SK-N-SH (cell line): ENCODE measurements at places on chromosomes 5 and 9.

GRCh38 chr5:42806701-42807262 is 4.9 kb downstream of the SELENOP start:
- no peak for DNase-seq

GRCh38 chr5:42005561-42006153 is 80.6 kb downstream of the FBXO4 start:
- peak; percentile 23 for DNase-seq

DNA sequence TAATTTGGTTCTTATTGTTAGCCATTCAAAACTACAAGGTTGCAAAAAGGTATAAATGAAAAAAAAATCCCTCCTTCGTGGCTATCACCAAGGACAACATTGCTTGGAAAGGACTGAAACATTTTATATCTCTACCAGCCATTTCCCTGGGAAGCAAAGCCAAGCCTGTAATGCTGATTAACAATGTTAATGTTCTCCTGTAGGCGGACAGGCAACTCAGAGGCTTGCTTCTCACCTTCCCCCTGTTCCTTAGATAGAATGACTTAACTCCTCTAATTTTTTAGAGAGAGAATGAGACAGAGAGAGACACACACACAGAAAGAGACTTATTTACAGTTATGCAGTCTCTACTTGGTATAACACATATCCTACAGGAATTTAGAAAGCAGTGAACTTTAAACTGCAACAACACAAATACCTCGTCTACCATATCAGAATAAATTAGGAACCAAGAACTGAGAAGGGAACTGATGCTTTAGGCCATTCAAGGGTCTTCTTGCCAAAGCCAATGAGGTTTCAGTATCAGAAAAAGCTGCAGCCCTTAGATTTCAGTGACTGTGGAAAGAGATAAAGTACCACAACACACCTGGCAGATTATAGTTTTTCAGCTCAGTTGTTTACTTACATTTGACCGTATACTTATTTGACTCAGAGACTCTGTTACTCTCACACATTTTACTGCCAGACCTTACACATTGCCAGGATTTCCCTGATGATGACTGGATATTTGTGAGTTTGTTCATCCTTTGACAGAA is 20.9 kb upstream of the MAN2A1 start:
- DNase-seq: no peak

GRCh38 chr9:26723486-26723885 is 169.1 kb downstream of the CAAP1 start:
- DNase-seq: no peak

- no peak for DNase-seq
Observed at GRCh38 chr9:98786750-98787510, 9.4 kb downstream of the ANKS6 start.

DNA sequence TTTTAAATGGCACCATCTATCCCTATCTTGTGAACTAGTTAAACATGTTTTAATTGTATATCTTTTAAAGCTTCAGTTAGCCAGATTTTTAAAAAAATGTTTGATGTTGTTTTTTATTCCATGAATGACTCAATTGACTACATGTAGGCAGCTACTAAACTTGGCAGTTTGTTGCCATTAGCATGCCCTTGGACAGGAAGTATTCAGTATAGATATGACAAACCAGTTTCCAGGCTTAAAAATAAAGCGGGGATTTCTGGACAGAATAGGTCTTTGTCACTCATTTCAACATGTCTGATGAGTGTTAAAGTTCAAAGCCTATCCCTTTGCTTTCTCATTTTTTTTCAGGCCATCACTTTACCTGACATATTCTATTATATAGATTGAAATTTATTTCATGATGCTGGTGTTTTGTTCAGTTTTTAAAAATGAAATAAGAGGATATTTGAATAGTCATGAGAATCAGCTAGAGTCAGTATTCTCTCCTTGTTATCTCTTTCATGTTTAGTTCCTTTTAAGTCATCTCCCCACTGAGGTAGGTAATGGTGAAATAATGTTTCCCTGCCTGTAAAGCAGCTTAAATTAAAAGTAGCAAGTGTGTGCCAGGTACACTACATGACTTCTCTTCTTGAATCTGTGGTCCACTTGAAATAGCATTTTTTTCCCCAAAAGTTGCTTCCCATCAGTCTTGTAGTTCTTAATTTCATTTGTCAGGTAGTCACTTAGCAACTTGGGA is 11.9 kb downstream of the TNFAIP8 start:
- DNase-seq: no peak

DNA sequence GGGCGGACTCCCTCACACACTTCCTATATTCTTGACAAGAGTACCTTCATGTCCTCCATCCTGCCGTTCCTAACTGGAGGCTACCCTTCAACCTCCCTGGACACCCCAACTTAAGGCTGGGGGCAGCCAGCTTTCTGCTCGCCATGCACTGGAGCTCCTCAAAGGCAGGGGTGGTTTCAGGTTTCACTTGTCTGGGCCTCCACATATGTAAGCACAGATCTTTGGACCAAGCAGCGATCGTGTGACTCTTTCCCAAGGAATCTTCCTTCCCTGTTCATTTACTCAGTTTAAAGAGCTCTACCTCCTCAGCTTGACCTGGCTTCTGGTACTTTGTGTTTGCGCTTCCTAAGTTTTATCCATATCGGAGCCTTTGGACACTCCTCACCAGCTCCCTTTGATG is 34.2 kb upstream of the TRPC7 start:
- DNase-seq: no peak

DNA sequence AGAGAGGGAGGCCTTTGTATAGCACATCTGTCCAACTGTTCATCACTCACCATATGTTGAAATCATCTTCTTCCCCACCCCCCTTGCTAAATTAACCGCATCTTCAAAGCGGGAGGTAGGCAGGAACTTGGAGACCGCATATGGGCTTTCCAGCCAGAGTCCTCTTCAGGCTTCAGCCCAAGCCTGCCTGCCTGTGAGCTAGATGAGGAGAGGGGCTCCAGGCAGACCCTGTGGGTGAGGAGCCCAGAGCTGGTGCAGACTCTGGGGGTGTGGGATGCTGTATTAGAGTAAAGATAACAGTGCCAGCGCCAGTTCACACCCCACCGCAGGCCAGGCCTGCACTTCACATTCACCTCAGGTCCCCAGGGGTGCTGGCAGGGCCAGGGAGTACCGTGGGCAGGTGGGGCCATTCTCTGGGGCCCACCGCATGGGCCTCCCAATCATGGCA is 16.2 kb downstream of the PRRC2B start:
- no peak for DNase-seq

DNA sequence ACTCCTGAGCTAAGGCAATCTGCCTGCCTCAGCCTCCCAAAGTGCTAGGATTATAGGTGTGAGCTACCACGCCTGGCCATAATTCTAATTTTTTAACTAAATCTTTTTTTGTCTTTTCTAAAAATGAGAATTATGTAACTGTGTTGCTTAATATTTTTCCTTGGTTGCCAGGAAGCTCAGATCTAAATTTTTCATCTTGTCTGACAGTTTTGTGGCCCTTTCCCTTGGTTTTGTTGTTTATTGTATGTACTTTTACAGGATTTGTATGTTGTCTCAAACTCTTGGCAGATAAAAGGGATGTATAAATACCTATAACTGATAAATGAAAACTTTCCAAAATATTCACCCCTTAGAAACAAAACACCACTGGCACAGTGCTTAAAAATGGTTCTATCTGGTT is 88.2 kb upstream of the KLF9 start:
- no peak for DNase-seq

DNA sequence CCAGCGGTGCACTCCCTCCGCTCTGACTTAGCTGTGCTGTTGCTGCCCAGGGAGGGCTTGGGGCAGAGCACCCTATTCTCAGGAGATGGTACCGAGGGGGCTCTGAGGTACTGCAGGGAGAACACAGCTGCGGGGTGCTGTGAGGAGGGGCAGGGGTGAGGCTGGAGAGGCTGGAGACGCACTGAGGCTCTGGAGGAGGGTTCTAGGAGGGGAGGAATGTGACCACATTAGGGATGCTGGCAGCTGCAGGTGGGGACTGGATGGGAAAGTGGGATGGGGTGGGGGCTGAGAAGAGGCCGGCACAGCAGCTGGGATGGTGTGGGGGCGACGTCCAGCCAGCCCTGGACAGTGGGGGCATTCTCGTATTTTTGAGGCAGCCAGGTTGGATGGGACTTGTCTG is 20.9 kb downstream of the NCS1 start:
- DNase-seq: no peak

GRCh38 chr5:35146406-35146805 is 83.9 kb downstream of the PRLR start:
- DNase-seq: no peak

- DNase-seq: no peak
Observed at GRCh38 chr9:6628704-6629103, 16.8 kb downstream of the GLDC start.

- no peak for DNase-seq
Observed at GRCh38 chr5:137617528-137618205, 118.2 kb downstream of the KLHL3 start.

- DNase-seq: peak; percentile 85
Observed at GRCh38 chr9:128927731-128928411, 7.1 kb downstream of the PHYHD1 start.

DNA sequence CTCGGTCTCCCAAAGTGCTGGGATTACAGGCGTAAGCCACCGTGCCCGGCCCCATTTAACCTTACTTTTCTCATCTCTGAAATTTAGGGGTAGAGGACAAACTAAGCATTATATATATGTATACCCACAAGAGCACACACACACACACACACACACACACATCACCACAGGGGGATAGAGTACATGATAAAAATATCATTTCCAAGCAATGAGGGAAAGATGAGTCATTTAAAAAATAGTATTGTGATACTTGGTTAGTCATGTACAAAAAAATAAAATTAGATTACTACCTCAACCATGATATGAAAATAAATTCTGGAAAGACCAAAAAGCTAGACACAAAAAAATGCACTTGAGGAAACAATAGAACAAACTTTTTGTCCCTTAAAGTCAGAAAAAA is 67.2 kb downstream of the CDH18 start:
- DNase-seq: no peak

DNA sequence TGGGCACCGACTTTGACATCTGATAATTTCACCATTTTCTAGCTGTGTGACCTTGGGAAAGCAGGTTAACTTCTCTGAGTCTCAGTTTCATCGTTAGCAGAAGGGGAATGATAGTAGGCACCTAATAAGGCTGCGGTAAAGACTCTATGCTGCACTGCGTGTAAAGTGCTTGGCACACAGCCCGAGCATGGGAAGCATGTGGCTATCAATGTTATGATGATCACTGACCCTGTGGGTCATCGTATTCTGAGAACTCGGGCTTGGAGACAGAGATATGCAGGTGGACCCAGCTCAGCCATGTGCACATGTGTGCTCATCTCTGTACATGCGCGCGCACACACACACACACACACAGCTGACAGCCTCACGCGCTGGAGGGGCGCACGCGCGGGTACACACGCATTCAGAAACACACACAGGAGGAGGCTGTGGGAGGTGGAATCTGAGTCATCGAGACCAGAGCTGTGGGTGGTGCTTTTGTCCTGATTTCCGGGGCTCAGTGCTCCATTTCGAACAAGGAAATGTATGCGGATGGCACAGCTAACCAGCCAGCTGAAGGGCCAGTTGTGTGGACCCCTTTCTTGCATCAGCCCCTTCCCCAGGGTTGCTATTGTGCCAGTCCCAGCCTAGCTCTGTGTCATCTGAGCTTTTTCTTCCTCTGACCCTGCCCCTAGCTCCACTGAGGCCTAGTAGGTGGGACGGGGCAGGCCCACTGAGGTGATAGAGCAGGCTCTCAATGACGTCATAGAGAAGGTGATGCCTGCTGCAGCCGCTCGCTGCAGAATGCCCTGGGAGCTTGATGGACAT is 11.1 kb upstream of the ARAP3 start:
- DNase-seq: no peak

- DNase-seq: no peak
Observed at GRCh38 chr5:54932789-54933188, 52.6 kb downstream of the ESM1 start.

- DNase-seq: no peak
Observed at GRCh38 chr5:91190314-91190690, 192.8 kb downstream of the ARRDC3 start.

DNA sequence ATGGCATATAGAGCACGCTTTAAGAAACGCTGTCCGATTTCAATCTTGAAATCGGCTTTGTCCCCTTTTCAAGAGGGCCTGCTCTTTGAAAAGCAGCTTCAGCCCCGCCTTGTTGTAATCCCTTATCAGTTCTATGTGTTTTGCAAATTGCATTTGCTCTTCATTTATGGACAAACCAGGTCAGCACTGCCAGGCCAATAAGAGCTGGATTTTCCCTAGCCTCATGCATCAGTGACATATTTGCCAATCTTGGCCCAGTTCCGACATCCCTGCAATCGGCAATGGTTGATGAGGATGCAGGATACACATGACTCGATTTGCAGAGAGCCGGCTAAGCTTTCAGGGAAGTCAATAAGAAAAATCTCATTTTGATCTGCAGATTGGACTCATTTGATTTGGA is 529.1 kb upstream of the CLINT1 start:
- DNase-seq: peak; percentile 50

DNA sequence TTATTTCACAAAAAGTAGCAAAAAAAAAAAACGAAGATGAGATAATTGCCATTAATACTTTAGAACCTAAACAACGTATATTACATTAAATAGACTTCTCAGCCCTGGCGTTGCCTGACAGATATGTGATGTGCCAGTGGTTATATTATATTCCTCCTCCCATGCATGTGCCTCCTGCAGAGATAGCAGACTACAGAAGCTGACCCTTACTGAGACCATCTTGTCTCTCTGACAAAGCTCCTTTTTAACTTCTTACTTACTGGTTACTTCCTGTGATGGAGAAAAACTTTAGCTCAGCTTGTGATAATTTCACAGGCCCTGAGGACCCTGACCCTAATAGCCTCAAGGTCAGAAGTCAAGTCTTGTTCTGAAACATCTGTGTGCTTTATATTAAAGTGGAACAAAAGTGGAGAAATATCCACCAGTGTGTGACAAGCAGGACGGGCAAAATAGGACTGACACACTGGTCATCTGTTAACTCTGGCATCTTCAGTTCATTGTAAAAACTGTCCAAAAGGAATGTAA is 80.6 kb upstream of the POU5F2 start:
- no peak for DNase-seq

DNA sequence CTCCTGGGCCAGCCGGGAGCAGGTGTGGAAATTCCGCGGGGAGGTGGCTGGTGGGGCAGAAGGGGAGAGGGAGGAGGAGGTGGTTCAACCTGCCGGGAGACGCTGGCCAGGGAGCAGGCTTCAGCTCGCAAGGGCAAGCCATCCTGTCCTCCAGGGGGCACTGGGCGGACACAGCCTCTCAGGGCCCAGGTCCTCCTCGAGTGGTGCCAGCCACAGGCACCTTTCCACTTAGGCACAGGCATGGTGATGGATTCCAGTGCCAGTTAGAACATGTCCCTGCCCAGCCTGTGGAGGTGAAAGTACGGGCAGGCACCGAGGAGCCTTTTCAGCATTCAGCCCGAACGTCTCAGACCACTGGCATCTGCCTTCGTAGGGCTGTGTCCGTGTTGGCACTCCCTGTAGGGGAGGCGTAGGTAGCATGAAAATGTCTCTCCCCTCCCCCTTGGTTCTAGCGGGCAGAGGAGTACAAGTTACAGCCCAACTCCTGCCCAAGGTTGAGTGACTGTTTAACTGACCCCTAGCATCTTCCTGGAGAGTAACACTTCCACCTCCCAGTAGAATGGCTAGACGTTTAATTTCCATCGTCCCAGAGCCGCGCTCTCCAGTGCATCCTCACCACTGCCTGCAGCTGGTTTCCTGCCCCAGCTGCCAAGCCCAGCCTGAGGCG is 48.9 kb downstream of the DAB2IP start:
- peak; percentile 78 for DNase-seq

- peak; percentile 70 for DNase-seq
Observed at GRCh38 chr9:37035648-37036370, 1.7 kb upstream of the PAX5 start.

- DNase-seq: peak; percentile 17
Observed at GRCh38 chr9:114799441-114799840, 6.4 kb downstream of the TNFSF15 start.
